Transverse colon (tissue), 4 donors: ENCODE measurements at places on chromosomes 7 and 10.
A peak's percentile ranks its signal among the peaks of the same experiment; 100 is the strongest.

GRCh38 chr10:69360485-69361302 lies 56.0 kb downstream of the TACR2 start:
- DNase-seq, result peak; percentile 81

- no peak for DNase-seq
These were observed 135.4 kb downstream of the LRRC4 start for GRCh38 chr7:127895814-127896280.

GRCh38 chr10:98790817-98791216 lies 344.1 kb upstream of the HPS1 start:
- no peak for DNase-seq

DNA sequence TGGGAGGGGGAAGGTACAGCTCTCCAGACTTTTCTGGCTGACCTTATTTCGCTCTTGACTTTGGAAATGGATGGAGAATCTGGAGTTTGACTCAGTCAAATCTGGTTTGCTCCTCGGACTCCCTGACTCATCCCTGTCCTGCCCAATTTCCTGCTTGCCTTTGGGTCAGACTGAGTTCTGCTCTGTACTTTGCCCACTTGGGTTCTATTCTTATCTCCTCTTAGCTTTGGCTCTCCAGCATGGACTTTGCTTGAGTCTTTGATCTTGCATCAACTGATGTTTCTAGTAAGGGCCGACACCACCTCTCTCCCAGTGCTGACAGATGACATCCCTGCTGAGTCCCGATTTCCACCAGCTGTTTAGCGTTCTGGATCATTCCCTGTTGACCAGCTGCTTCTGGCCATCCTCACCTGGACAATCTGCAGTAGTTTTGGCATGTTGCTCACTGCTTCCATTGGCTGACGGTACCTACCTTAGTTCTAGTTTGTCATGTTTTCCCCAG lies 335.3 kb downstream of the SUGCT start:
- DNase-seq, result no peak

GRCh38 chr7:152459724-152460251 lies 24.0 kb upstream of the KMT2C start:
- DNase-seq, result peak; percentile 14
